ENCODE measurements at places on chromosomes 2 and 18.

DNA sequence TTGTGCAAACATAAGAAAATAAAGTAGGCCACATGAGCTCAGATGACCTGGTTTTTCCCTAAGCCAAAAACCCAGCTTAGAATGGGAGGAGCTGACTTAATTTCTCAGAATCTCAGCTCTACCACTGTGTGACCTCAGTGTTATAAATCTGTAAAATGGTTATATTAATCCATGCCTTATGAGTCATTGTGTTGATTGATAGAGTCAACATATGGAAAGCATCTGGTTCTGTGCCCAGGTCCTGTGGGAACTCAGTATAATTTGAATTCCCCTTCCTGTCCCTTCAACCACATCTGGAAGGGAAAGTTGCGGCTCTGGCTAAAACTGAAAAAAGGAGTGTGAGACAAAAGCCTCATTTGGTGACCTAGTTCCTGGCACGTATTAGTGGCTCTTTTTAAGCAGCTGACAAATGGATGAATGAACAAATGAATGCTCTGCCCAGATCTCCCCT lies 25.7 kb downstream of the TMEM177 start:
- DNase-seq: no peak

- peak; percentile 77 for DNase-seq
Measured at GRCh38 chr18:7566567-7567473, at the start of gene PTPRM. TSS of gene PTPRM (plus strand) at chr18:7567316. CDS start at chr18:7567819, 503 bp downstream.

DNA sequence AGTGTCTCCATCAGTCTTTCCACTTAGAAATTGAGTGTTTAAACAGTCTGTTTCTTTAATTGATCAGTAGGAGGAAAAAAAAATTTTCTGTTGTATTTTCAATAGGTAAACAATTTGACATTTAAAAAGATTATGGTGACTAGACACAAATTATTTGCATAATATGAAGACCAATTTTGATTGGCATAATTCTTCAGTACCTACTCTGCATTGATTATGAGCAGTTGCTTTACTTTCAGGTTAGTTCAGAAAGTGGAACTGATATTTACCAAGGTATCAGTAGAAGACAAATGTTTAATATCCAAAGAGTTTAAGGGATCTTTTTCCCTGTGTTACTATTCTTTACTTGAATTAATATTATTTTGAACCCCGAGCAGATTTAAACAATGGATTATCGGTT lies 2.6 kb downstream of the ADAM23 start:
- no peak for DNase-seq

DNA sequence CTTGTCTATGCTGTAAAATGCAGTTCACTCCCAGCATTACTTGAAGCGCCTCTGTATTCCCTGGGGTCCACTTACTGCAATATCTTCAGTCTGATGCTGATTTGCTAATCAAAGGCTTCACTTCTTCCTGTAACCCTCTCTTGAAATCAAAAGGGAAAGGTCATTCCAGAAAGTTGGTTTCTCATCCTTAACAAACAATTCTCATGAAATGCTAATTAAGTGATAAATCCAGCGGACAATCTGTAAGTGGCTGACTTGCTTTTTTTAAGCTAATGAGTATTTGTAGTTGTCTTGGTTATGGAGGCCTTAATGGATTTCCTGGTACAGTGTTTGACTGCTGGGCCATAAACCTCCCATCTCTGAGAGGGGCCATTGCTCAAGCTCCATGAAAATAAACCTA lies 499.6 kb upstream of the HS6ST1 start:
- no peak for DNase-seq

DNA sequence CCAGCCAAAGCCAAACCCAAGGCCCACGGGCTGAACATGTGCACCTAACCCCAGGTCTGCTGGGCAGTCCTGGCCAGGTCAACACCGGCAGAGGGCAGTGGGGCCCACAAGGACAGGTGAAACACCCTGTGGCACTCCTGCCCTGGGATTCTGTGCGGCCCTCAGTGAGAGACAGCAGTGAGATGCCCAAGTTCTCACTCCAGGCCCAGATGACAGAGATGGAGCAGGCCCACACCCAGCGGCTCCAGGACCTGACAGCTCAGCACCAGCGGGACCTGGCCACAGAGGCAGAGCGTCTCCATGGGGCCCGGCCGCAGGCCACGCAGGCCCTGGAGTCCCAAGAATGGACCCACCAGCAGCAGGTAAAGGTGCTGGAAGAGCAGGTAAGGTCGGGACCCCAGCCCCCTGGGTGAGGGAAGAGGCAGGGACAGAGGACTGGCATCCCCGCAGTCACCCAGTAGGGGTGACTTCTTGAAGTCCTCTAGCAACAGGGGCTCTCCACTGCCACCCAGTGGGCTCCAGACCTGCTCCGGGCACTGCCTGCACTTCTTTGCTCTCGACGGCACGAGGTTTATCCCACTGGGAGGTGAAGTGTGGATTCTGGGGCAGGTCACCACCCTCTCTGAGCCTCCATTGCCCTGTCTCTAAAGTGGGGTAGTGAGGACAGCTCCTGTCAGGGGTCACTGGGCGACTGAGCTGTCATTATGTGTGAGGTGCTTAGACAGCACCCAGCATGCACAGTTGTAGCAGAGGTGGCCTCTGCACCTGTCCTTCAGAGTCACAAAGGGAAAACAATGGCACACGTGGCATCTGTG lies 8.8 kb upstream of the SNED1 start:
- no peak for DNase-seq

- no peak for DNase-seq
Measured at GRCh38 chr18:35134190-35134730, 93.0 kb downstream of the MAPRE2 start.

Measured in GM10248 (cell line).